Ureter (tissue), 1 donor: ENCODE measurements at places on chromosomes 16 and 17. TPM values are rescaled to one million over a fixed set of nuclear protein-coding genes. Genes with fewer than 3 reads are reported as not detected.
A peak's percentile ranks its signal among the peaks of the same experiment; 100 is the strongest.

ABCC6 gene
- 0.29 TPM for total RNA-seq

TP53TG3F gene
- total RNA-seq = not detected

SPATA22 gene
- total RNA-seq = not detected

OR3A1 gene
- total RNA-seq = not detected

PDE6G gene
- not detected for total RNA-seq

PRSS53 gene
- 1.2 TPM for total RNA-seq

ABHD15 gene
- total RNA-seq = 7.8 TPM

PITPNM3 gene
- total RNA-seq = 5.8 TPM

NKIRAS2 gene
- 20.8 TPM for total RNA-seq

GRCh38 chr17:80839970-80840369 lies 151.7 kb upstream of the CHMP6 start:
- DNase-seq = no peak

GRCh38 chr17:17700251-17700969 lies 19.2 kb downstream of the RAI1 start:
- no peak for DNase-seq

DNA sequence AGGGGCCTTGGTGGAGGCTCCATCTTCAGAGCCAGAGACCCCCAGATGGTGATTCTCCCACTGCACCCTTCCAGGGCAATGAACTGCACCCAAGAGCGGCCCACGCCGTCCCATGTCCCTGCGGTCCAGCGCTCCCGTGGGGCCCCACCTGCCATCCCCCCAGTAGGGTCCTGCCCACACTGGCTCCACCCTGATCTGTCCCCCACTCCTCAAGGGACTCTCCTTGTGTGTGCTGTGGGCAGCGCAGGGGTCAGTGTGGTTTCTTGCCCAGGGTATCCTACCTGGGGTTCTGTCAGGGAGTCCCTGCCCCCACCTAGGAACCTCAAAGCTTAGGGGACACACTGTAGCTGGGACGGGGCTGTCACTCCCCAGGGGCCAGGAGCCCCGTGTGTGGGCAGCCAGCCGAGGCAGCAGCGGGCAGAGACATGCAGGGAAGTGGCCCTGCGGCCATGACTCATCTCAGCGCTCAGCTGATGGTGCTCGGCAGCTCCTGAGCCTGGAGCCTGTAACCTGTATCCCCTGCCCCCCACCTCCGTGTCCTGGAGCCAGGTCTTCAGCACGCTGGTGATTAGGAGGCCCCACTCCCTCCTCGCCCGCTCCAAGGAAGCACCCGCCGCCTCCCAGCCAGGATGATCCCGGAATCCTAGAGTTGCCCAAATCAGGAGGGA lies 35.7 kb upstream of the SSTR5 start:
- peak; percentile 74 for DNase-seq

DNA sequence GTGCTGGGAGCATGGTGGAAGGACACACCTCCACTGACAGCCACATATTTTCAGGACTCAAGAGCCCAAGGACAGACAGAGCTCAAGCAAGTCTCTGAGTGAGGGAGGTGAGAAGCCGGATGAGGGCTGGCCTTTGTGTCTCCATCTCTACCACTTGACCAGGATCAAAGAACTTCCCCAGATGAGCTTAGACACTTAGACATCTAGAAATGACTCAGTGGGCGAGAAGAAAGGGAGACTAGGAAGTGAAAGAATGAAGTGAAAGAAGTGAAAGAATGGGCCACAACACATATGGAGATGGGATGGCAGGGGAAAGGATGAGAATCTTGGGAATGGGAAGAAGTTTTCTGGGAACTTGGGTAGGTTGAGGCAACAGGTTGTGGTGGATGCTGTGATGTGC lies 274.9 kb upstream of the CCL2 start:
- DNase-seq = no peak

GRCh38 chr17:29205047-29205446 lies 24.8 kb upstream of the MYO18A start:
- DNase-seq = no peak

- DNase-seq = peak; percentile 88
These were observed 95.6 kb upstream of the CDYL2 start for GRCh38 chr16:80899809-80900592.

DNA sequence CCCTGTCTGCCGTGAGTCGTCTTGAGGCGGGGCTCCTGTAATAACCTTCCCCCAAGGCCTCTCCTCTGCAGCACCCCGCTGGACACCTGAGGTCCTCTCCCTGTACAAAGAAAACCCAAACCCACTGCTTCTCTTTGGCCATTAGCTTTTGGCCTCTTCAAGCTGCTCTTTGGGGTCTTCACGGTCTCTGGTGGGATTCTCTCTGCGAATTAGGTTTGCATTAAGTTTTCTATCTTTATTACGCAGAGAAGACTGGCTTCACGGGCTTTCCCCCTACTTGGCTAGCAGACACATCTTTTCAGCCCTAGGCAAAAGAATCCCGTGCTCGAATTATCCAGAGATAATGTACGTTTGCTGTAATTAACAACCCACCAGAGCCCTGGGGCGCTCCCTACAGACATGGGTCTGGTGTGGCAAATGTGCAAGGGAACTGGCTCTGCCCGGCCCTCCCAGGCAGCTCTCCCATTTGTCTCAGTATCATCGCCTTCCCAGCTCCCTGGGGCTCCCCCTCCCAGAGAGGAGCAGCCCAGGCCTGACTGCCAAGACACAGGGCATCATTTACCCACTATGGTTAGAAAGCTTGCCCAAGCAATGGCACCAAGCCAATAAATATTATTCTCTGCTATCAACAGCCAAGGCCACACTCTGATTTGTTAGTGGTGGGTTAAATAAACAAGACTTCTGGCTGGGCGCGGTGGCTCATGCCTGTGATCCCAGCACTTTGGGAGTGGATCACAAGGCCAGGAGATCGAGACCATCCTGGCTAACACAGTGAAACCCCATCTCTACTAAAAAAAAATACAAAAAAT lies 24.7 kb upstream of the KLHDC4 start:
- DNase-seq = peak; percentile 65

DNA sequence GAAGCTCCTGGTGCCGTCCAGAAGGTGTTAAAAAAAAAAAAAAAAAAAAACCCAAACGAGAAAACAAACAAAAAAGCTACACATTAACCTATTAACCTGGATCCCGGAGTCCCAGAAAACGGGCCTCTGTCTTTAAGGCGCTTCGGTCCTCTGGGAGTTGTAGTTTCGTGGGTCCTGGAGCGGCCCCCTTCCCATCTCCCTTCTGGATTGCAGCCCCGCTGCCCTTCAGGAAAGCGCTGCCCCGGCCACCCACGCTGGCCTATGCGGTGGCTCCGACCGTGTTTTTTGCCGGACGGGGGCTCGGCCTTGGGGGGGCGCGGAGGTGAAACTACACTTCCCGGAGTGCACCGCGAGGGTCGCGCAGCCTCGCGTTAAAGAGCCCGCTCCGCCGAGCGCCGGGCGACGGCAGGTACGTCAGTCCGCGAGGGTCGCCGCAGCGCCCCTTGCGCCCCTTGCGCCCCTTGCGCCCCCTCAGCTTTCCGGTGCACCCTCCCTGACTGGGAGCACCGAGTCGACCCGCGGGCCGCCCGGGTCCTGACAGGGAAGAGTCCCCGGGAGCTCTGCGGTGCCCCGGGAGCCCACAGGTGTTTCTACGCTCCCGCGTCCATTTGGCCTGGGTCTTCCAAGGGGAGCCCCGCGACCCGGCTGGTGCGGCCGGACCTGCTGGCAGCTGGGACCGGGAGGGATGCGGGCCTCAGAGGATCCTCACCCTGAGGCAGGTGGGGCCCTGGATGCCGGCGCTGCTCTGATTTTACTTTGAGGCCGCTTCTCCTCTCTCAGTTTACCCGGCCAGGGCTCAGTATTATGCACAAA lies at the start of gene FCSK:
Gene FCSK, plus strand, starts transcription at position 374 of the 813 bp plus-strand sequence. CDS start 8,596 bp downstream, outside the sequence.
- DNase-seq = no peak

DNA sequence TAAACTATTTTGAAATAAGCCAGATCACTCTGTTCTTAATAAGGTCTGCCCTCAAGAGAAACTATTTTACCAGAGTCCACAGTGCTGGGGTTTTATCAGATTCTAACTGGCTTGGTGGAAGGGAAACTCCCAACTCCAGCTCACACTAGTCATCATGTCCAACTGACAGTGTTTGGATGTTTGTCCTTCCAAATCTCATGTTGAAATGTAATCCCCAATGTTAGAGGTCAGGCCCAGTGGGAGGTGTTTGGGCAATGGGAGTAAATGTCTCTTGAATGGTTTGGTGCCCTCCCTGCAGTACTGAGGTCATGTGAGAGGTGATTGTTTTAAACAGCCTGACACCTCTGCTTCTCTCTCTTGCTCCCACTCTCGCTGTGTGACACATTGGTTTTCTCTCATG lies 1301.0 kb upstream of the CDH8 start:
- no peak for DNase-seq

DNA sequence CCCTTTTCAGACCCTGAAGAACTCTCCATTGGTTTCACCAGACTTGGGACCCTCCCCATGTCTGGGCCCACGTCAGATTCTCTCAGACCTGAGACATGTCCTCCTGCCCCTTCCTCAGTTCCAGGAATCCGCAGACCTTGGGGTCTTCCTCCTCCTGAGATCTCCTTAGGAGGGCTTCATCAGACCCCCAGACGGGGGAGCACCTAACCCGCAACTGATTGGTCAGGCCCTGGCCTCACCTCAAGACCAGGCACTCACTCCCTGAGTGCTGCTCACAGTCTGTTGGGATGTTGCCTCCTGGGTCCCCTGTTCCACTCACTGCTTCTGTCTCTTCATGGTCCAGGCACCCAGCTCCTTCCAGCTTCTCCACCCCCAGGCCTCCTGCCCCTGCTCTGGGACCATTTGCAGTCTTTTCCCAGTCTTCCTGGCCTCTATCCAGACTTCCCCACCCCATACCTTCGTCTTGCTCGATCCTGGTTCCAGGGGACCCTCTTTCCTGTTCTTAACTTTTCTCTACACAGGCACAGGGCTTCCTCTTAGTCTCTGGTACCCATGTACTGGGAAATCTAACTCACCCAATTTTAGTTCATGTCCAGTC lies 1.2 kb downstream of the GID4 start:
- DNase-seq = no peak

DNA sequence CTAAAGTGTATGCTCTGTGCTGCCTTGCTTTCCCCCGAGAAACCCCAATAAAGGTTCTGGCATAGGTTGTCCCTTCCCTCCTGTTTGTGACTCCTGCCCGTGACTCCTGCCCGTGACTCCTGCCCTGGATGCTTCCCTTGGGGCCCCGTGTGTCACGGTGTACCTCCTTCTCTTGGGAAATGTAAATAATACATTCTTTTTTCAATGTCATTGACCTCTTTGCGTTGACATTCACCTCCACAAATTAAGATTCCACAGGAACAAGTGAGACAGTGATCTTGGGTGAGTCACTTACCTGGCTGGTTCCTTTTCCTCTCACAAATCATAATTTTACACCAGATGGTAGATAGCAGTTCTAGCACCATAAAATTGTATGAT lies 632 bp downstream of the CCL15 start:
- peak; percentile 43 for DNase-seq

- DNase-seq = no peak
These were observed 31.6 kb downstream of the IQCK start for GRCh38 chr16:19749571-19750080.

GRCh38 chr17:57755480-57756070 lies 10.5 kb upstream of the CCDC182 start:
- DNase-seq = no peak

GRCh38 chr16:71351558-71351901 lies 7.0 kb upstream of the CALB2 start:
- DNase-seq = no peak

DNA sequence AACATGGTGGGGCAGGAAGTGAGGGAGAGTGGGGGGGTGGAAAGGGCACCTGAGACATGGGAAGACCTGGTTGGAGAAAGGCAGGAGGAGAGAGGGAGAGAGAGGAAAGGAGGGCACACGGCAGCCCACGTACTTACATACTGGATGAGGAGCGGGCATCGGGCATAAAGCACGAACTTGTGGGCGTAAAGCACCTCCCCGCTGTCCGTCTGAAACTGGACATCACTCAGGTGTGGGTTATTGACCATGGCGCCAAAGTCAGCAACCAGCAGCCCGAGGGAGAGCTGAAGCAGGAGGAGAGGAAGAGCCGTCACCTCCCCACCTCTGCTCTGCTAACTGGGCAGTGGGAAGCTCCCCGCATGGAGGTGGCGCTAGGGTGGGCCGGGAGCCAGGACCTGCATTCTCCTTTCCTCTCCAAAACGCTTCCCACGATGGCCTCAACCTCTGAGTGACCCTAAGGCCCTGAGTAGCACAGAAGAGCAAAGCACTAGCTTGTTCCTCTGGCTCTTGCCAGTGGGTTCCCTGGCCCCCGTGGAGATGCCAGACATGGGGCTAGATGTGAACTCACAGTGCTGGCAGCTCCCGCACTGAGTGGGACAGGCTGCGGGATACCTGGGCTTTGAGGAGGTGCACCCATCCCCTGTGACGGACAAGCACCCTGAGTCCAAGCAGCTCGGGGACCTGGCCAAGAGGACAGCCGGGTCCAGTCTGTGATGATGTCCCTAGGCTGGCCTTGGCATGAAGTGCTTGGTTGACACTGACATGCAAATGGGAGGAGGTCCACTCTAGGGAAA lies 16.9 kb downstream of the SLX4 start:
- no peak for DNase-seq

- no peak for DNase-seq
These were observed 880 bp downstream of the SARM1 start for GRCh38 chr17:28372203-28372944.

DNA sequence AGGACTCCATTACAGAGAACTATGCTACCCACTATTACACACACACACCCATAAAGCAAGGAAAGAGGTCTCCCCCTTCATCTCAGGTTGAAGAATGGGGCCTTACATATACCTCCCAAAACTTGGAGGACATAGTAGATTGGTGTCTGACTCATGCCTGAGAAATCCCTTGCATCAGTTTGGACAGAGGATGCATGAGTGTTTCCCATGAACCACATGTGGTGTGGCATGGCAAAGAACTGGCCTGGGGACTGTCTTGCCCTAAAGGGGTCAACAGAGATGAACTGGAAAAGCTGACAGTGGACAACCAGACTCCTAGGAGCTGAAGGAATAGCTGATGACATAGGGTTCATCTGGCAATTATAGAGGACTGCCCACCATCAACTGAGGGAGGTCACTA lies 54.0 kb downstream of the DYNLRB2 start:
- no peak for DNase-seq

DNA sequence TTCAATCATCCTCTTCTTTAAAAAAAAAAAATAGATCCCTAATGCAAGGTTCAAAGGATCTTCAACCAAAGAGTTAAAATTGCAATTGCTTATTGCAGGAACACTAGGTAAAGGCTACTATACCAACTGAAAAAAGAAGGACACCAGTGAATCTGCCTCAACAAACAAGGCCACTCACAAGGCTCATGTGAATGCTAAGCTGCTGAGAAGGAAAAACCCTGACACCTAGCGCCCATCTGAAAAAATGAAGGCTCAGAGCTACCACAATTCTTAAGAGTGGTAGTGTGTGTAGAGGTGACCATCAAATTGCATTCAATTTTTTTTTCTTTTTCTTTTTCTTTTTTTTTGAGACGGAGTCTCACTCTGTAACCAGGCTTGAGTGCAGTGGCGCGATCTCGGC lies 201.6 kb upstream of the C17orf78 start:
- no peak for DNase-seq

DNA sequence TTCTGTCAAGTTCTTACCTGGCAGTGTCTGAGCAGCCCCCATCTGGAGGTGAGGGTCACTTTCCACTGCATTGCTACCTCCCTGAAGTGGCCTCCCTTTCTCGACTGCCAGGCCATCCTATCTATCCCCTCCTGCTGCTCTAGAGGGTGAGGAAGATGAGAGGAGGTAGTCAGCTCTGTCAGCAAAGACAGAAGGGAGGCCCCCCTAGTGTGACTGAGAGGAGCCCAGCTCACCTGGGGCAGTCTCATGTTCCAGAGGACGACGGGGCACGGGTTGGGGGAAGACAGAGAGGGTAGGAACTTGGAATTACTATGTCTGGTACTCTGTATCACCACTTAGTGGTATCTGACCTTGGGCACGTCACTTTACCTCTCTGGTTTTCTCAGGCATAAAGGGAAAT lies 22.0 kb downstream of the MYO19 start:
- no peak for DNase-seq
